ENCODE measurements at places on chromosomes 11 and 22. TPM values are rescaled to one million over a fixed set of nuclear protein-coding genes. Genes with fewer than 3 reads are reported as not detected.
A peak's percentile ranks its signal among the peaks of the same experiment; 100 is the strongest.

DNA sequence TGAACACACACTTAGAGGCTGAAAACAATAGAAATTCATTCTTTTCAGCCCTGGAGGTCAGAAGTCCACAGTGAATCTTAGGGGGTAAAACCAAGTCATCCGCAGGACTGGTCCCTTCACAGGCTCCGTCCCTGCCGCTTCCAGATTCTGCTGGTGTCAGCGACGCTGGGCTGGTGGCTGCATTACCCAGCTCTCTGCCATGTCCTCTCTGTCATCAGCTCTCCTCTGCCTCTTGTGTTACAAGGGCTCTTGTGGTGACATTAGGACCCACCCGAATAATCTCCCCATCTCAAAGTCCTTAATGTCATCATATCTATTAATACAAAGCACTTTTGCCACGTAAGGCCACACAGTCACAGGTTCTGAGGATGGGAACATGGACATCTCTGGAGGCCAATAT is 47.7 kb upstream of the ANO1 start:
- peaks cover 9% of the 10 kb centered on the region for H3K4me1 ChIP-seq
- H3K27ac ChIP-seq, result no peak overlapping the region

GRCh38 chr11:3942956-3943497 is 87.6 kb downstream of the STIM1 start:
- H3K36me3 ChIP-seq, result no peaks in the 10 kb centered on the region
- no peaks in the 10 kb centered on the region for H3K4me1 ChIP-seq
- no peak overlapping the region for H3K4me3 ChIP-seq
- no peak for DNase-seq
- H3K27me3 ChIP-seq, result no peaks in the 10 kb centered on the region

GRCh38 chr11:124586238-124586860 is 16.6 kb downstream of the OR8A1 start:
- peaks cover 27% of the 10 kb centered on the region for H3K4me1 ChIP-seq
- H3K27ac ChIP-seq, result no peak overlapping the region
- H3K4me3 ChIP-seq, result no peak overlapping the region
- peak; percentile 84 for DNase-seq

GRCh38 chr11:132346558-132347148 is 976.2 kb downstream of the NTM start:
- H3K4me1 ChIP-seq, result peaks cover 3% of the 10 kb centered on the region
- H3K36me3 ChIP-seq, result no peaks in the 10 kb centered on the region
- peaks cover 59% of the 10 kb centered on the region for H3K27me3 ChIP-seq
- no peak overlapping the region for H3K4me3 ChIP-seq

- peak; percentile 80 for DNase-seq
- H3K4me3 ChIP-seq, result no peak overlapping the region
- no peak overlapping the region for H3K27ac ChIP-seq
- H3K36me3 ChIP-seq, result no peaks in the 10 kb centered on the region
- H3K4me1 ChIP-seq, result no peaks in the 10 kb centered on the region
- H3K27me3 ChIP-seq, result no peaks in the 10 kb centered on the region
Observed at GRCh38 chr22:38412435-38413084, 42.4 kb downstream of the KCNJ4 start.

- no peak overlapping the region for H3K27ac ChIP-seq
- no peaks in the 10 kb centered on the region for H3K36me3 ChIP-seq
- DNase-seq, result peak; percentile 8
- no peak overlapping the region for H3K4me3 ChIP-seq
Observed at GRCh38 chr11:111347723-111348115, 31.4 kb downstream of the POU2AF1 start.

Gene OR51E1
- total RNA-seq, result not detected

Gene LDHAL6A
- not detected for total RNA-seq

DNA sequence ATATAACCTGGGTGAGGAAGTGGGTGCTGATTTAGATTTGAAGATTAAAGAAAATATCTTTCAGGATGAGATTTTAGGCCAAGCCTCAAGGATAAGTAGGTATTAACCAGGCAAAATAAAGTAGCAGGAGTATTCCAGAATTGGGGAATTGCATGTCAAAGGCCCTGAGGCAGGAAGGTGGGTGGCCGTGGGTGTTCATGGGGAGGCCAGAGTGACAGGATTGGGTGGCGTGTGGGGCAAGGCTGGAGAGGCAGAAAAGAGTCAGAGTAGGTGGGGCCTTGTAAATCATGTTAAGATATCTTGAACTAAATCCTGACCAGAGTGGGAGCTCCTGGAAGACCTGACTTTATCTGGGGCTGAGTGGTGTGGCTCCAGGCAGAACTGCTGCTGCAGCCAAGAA is 19.7 kb upstream of the WT1 start:
- no peak overlapping the region for H3K27ac ChIP-seq
- DNase-seq, result no peak
- H3K36me3 ChIP-seq, result no peaks in the 10 kb centered on the region
- H3K27me3 ChIP-seq, result no peaks in the 10 kb centered on the region
- no peak overlapping the region for H3K4me3 ChIP-seq
